ENCODE measurements at places on chromosomes 3 and 15.

- DNase-seq: no peak
Measured at GRCh38 chr15:33559207-33559890, 248.6 kb downstream of the RYR3 start.

DNA sequence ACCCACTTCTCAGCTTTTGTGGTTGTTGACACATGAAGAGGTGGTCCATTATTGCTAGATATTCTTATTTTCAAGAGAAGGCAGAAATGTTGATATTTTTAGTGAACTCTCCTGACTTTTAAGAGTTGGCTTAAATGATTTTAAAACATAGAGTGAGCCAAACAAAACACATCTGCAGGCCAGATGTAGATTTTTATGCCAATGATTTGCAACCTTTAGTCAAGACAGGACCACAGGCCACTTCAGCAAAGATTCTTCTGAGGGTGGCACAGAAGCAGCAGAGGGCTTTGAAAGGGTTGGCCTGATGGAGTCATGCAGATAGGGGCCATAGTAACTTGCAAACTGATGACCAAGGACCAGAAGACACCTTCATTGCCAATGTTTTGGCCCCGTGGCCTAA is 276.5 kb upstream of the P2RY1 start:
- no peak for DNase-seq

DNA sequence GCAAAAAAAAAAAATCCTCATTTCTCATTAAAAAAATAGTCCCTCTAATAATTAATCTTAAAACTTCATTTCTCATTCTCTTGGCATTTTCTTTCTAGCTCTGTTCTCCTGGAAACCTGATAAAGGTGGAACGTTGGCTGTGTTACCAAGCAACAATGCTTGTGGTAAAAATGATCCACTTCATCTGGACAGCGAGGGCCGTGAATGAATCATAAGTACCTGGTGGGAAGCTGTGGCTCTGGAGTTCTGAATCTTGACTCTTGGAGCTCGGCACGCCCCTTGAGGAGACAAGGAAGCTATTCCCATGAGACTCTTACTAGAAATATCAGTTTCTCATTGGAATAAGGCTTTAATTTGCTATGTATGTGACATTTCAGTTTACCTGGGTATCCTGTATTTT is 32.5 kb downstream of the BCL2L10 start:
- no peak for DNase-seq

DNA sequence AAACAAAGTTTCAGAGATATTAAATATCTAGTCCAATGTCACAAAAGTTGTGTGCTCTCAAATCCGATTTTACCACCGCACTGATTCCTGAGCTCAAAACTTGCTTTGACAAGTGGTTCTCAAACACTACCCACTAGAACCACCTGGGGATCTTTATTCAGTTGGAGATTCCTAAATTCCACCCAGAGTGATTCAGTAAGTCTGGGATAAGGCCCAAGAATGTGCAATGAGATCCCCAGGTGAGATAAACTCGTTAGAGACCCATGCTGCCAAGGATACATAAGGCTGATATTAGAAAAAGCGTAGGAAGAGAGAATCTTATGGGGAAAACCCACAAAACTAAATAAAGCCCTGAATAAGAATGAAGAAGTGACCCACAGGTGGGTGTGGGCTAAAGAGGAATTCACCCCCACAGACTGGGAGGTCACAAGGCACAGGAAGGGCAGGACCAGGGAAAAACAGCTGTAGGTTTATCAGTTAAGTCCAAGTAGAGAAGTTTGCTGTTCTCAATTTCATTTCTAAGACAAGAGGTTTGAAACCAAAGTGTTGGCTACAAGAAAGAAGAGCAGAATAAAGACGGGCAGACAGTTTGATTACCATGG is 11.5 kb upstream of the RPS17 start:
- DNase-seq: no peak

DNA sequence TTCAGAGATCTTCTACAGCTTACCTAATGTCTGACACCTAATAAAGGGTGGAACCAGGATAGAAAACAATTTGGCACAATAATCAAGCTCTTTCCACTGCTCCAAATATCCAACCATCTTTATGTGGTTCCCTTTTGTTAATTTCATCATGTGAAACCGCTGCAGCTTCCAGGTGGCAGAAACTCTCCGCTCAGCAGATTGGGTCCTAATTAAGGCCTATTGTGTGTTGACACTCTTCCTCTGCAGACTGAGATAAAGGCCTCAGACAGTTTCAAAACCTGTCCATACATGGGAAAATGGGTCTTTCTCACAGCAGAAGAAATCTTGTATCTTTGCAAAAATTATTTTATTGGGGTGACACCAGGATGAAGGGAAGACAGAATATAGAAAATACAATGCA is 1002.4 kb upstream of the SEMA6D start:
- DNase-seq: no peak

- no peak for DNase-seq
Measured at GRCh38 chr15:41523097-41523496, 9.5 kb upstream of the LTK start.

- DNase-seq: no peak
Measured at GRCh38 chr3:72548461-72548860, 299.8 kb downstream of the SHQ1 start.

DNA sequence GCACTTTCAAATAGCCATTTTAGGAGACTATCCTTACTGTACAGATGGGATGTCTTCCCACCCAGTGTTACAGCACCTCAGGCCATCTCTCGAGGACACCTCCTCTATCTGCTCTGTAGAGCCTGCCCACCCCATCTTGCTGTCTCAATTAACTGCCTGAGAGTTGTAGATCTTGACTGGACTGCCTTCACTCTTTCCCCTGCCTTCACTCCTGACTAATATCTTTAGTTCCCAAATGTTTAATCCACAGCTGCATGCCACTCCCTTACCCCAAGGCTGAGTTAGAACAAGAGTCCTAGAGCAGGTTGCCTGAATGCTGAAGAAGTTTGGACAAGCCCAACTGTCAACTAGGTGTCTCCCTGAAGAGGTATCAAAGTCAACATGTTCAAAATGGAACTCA is 1.3 kb upstream of the PP2D1 start:
- no peak for DNase-seq
